ENCODE measurements at places on chromosomes 6 and 20. TPM values are rescaled to one million over a fixed set of nuclear protein-coding genes. Genes with fewer than 3 reads are reported as not detected.

The TREM2 gene
- 0.14 TPM for total RNA-seq

The SIRPG gene
- not detected for total RNA-seq

The BPIFB4 gene
- total RNA-seq, result not detected

The TRIM15 gene
- total RNA-seq, result not detected

The ADGB gene
- not detected for total RNA-seq

The MAS1 gene
- under 0.01 TPM for total RNA-seq

The PRL gene
- not detected for total RNA-seq

The PTCHD4 gene
- total RNA-seq, result 5.9 TPM

The SALL4 gene
- 2.0 TPM for total RNA-seq

The RNF144B gene
- 0.74 TPM for total RNA-seq

The PLG gene
- not detected for total RNA-seq

The CLIC5 gene
- not detected for total RNA-seq

The UNC93A gene
- total RNA-seq, result not detected

The OVOL2 gene
- total RNA-seq, result not detected

The IP6K3 gene
- 1.1 TPM for total RNA-seq

The RIMS1 gene
- 0.89 TPM for total RNA-seq

The CRIP3 gene
- total RNA-seq, result not detected

The MARCKS gene
- total RNA-seq, result 194 TPM

The MICB gene
- 6.5 TPM for total RNA-seq

The BMP5 gene
- not detected for total RNA-seq

The PSORS1C2 gene
- not detected for total RNA-seq

The CPXM1 gene
- total RNA-seq, result 3.9 TPM

The CCM2L gene
- total RNA-seq, result not detected
